ENCODE measurements at places on chromosomes 2 and 18.

- DNase-seq: peak; percentile 31
Observed at GRCh38 chr2:68850524-68850923, 20.7 kb downstream of the BMP10 start.

DNA sequence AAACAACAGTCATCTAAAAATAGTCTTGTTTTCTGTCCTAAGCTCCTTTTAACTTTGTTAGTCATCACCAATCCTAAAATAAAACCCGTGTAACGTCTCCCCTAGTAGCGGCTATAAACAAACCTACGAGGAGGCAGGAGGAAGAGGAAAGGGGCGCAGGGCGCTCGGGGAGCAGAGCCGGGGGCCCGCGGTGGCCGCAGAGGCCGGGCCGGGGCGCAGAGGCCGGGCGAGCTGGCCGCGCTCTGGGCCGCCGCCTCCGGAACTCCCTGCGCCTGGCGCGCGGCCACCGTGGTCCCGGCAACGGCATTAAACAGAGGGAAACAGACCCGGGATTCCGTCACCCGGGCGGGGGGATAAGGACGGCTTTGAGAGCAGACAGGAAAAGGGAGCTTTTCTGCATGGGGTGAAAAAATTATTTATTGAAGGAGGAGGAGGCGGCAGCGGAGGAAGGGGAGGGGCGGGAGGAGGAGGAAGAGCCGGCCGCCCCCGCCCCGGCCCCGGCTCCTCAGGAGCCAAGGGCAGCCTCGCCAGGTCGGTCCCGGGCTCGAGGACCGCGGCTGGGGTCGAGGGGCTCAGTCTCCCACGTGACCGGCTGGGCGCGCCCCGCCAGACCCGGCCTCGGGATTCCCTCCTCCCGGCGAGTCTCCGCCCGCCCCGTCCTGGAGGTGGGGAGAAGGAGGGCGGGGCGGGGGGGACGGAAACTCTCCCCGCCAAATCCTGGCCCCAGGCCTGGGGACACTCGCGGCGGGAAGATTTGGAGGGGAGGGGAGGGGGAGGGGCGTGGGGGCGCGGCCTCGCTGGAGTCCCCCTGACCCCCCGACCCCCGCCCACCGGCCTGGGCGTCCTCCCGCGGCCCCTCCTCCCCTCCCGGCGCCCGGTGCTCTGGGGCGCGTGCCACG, 1.8 kb upstream of the NFATC1 start:
- peak; percentile 94 for DNase-seq

DNA sequence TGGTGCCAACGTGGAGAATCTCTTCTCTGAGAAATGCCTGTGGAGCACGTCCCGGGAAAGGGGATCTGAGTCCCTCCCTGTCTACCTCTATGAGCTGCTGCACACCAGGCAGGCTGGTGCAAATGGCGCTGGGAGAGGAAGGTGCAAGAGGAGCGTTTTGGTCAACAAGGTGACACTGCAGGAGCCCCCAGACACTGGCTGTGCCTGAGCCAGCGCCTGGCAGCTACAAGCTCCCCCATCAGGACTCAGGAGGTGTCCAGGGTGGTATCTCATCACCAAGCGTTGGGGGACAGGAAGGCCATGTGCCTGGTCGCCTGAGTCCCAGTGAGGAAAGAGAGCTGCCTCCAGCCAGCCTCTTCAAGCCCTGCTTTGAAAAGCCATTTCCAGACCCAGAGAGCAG, 173.4 kb downstream of the TNS1 start:
- DNase-seq: no peak

- DNase-seq: no peak
Observed at GRCh38 chr2:47720036-47720435, 62.9 kb upstream of the MSH6 start.

- peak; percentile 53 for DNase-seq
Observed at GRCh38 chr2:55585451-55586080, 31.9 kb downstream of the PPP4R3B start.

- peak; percentile 80 for DNase-seq
Observed at GRCh38 chr2:180125245-180125962, 118.3 kb upstream of the CWC22 start.

DNA sequence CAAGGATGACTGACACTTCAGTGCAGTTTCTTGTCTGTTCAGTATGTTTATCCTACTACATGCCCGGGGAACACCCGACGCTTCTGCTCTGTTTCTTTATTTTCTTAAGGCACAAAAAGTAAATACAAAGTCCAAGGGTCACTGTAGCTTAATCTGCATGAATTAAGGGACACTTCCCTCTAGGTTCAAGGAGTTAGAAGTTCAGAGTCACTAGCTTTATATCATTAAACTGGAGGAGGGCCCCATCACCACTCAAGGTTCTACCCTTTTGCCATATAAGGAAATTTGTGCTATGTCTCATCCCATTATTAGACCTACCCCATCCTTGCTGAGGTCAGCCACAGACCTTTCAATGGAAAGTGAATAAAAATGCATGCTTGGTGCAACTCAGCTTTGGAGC, 27.6 kb upstream of the RMDN2 start:
- no peak for DNase-seq

DNA sequence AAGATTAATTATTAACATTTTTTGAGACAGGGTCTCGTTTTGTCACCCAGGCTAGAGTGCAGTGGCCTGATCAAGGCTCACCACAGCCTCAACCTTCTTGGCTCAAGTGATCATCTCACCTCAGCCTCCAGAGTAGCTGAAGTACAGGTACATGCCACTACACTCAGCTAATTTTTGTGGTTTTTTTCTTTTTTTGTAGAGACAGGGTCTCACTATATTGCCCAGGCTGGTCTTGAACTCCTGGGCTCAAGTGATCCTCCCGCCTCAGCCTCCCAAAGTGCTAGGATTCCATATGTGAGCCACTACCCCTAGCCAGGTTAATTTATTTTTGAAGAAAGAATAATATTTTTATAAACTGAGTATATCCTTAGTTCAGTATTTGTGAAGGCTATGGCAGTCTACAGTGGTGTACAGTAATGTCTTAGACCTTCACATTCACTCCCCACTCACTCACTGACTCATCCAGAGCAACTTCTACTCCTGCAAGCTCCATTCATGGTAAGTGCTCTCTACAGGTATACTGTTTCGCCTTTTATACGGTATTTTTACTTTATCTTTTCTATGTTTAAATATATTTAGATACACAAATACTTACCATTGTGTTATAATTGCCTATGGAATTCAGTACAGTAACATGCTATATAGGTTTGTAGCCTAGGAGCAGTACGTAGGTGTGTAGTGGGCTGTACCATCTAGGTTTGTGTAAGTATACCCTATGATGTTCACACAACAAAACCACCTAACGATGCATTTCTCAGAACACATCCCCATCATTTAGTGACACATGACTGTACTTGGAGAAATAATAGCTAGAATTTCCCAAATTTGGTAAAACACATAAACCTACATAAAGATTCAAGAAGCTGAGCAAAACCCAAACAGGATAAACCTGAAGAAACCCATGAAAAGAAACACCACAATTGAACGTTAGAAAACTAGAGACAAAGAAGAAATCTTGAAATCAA, 38.6 kb downstream of the MGAT4A start:
- no peak for DNase-seq

DNA sequence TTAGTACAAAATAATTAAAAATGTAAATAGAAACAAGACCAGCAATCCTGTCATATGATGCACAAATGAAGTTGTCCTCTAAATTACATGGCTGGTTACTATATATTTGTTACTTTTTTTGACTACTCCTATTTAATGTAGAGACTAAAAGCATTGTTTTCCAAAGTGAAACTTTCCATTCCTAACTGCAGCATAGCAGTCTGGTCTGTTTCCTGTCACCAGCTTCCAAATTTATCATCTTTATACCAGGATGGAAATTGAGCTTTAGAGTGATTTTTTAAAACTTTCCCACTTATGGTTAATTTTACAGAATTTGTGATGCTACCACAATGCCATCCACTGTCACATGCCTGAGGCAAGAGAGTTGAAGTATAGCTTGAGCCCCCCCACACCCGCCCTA, 33.5 kb upstream of the RAB27B start:
- no peak for DNase-seq

DNA sequence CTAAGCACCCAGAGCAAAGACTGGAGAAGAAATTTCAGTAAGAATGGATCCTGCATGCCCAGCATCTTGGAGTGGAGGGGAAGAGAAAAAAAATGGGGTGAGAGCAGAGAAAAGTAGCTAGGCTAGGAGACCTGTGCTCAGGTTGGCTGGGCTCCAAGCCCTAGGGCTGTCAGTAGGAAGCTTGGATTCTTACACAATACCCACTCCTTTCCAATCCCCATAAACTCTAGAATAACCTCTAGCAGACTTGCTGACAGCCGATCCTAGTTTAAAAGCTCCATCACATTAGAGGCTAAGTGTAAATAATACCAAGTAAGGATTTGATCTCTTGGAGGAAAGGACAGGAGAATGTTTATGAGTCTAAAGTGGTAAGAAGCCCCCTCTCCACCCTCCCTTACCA, 46.2 kb upstream of the NABP1 start:
- DNase-seq: no peak

DNA sequence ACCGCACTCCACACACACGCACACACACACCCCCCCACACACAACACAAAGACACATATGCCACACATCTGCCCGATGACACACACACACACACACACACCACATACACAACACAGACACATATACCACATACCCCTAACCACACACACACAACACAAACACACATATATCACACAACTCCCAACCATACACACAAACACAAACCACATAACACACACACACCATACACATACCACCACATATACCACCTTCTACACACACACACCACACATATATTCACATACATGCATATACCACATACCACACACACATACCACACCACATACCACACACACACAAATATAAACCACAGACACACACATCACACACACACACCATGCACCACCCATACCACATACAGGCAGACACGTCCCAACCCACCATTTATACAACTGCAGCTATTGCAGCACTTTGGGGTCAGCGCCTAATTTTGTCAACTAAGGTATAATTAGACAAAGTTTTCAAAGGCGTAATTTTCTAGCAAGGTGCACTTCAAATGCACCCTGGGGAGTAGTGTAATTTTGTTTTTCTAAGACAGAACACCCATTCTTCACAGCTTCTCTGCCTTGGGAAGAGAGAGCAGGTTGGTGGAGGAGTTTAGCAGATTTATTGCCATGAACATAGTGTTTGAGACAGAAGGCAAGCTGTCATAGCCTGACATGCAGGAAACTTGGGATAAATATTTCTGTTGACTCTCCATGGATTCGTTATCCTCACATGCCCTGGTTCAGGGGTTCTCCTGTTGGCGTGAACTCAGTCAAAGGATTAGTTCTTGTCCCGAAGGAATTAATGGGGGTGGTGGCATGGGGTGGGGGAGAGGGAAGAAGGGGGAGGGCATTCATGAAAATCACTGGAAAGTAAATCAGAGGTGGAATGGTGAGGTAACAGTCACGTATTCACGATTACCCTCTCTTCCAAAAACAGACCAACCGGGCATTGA, 416.1 kb downstream of the LPIN1 start:
- DNase-seq: no peak

DNA sequence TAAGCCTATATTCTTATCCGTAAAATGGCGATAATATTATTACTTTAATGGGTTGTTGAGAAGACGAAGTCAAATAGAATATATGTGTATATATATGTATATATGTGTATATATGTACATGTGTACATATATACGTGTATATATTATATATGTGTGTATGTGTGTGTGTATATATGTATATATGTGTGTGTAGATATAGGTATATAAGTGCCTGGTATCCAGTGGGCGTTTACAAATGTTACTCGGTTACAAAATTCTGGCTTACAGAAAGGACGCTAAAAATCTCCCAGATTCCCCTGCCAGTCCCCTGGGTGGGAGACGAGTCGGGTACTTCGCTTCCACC, 295 bp upstream of the MTX2 start:
- no peak for DNase-seq

DNA sequence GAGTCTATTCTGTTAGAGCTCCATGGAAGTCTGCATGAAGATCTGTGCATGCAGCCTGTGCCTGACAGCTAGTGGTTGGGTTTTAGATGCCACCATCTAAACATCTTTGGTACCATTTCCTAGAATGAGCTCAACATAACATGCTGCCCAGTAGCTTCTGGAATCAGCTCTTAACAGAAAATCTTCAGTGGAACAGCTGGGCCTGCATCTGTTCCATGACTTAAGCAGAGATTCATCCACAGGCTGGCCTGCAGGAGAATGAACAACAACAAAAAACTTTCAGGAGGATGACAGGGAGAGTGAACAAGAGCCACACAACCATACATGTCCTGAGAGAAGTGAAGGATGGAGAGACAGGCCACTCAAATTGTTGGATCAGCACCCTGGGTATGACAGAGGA, 316.6 kb downstream of the RDH14 start:
- DNase-seq: no peak

GRCh38 chr18:58438958-58439300, 190.0 kb downstream of the ALPK2 start:
- DNase-seq: no peak

GRCh38 chr2:199366406-199366805, 91.3 kb downstream of the SATB2 start:
- DNase-seq: no peak

- DNase-seq: peak; percentile 89
Observed at GRCh38 chr2:176554101-176555048, 285.1 kb downstream of the MTX2 start.

DNA sequence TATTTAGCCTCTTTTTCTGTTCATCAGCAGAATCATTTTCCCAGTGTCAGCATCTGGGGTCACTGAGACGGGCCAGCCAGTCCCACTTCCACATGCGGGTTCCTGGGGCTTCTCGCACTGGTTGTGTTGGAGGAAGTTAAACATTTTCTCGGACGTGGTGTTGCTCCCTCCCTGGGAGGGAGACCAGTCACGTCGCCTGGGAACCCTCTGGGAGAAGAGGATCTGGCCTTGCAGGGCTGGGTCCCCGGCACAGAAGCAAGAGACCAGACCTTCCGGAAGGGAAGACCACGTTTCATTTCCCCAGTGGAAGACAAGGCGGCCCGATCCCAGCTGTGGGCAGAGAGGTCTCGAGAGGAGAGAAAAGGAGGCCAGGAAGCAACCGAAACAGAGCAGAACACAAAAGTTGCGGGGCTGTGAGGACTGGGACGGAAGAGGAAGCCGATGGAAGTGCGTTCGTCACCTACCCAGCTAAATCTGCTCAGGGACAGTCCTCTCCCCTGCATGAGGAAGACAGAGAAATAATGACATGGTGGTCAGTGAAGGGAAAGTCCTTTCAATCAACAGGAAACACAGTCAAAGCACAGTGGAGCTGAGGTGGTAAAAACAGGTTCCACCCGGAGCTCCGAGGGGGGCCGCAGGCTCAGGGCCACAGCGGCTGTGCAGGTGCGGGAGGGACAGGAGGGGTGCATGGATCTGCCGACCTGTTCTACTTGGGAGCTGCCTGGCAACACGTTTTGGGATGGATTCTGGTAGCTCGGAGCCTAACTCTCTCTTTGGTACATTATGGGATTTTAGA, 144.4 kb downstream of the MBP start:
- DNase-seq: no peak

DNA sequence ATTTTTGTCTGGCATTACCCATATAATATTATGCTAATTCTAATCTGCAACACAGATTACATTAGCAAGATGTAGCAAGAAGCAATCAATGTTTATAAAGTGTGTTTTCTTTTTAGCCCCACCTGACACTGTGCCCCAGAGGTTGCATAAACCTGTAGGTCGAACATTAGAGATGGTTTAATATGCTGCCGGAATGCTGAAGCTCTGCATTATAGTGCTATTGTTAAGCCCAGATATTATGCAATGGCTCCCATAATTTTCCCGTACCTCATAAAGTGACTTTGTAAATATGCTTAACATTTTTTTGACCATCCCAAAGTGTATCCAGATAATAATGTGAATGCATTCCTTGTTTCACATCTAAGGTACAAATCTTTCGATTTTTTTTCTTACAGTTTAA, 109.3 kb upstream of the MAP4K3 start:
- no peak for DNase-seq

- DNase-seq: no peak
Observed at GRCh38 chr2:111194835-111195621, 74.3 kb downstream of the BCL2L11 start.

All from endothelial cell of umbilical vein (primary cell).